ENCODE measurements at places on chromosomes 2 and 18.
A peak's percentile ranks its signal among the peaks of the same experiment; 100 is the strongest.

- DNase-seq, result no peak
Measured at GRCh38 chr2:196849895-196850294, 40.7 kb upstream of the C2orf66 start.

DNA sequence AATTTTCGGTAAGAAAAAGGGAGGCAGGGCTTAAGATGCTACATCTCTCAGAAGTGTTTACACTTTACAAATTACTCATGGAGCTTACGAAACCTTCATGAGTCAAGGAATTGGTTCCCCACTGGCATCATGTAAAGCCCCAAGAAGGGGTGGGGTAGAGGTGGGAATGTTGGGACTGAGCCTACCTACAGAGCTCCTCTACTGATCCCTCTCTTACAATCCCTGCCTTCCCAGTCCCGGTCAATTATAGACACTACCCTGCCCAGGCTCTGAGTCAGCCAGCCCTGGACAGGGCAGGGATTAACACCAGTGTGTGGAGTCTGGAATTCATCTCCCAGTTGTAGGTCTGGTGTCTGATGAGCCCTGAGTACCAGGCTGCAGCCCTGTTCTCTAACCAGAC is 248.9 kb downstream of the PAX3 start:
- DNase-seq, result no peak

- DNase-seq, result no peak
Measured at GRCh38 chr18:59616501-59616900, 80.7 kb downstream of the CCBE1 start.

- DNase-seq, result peak; percentile 73
Measured at GRCh38 chr2:177332026-177332991, 60.3 kb upstream of the AGPS start.

GRCh38 chr2:118186858-118187254 is 98.6 kb downstream of the INSIG2 start:
- no peak for DNase-seq

GRCh38 chr2:150495001-150495400 is 7.5 kb upstream of the RND3 start:
- DNase-seq, result no peak

DNA sequence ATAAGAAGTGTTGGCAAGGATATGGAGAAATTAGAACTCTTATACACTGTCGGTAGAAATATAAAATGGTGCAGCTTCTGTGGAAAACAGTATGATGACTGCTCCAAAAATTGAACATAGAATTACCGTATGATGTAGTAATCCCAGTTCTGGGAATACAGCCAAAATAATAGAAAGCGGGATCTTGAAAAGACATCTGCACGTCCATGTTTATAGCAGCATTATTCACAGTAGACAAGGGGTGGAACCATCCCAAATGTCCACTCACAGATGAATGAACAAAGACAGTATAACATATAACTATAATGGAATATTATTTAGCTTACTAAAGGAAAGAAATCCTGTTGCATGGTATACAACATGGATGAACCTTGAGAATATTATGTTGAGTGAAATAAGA is 257.7 kb downstream of the TDRD15 start:
- no peak for DNase-seq

DNA sequence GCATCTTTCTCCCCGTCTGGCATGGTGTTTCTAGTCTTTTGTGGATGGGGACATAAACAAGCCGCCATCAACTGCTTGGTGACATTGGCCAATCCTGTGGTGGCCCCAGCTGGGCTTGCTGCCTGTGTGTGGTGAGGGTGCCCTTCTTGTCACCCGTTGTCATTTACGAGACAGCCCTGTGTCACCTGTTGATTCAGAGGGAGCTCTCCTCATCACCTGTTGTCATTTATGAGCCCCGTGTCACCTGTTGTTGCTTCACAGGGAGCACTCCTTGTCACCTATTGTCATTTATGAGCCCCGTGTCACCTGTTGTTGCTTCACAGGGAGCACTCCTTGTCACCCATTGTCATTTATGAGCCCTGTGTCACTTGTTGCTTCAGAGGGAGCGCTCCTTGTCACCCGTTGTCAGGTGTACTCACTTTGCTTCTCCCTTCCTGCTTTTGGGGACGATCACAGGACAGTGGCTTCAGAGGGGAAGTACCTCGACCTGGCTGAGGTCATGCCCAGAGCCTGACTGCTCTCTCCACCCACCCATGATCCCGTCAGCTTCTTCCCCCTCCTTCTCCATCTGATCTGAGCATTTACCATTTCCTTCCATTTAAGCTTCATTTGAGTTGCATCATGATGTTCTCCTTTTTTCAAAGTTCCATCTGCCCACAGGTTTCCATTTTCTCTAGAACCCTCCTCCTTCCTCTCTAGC is 29.1 kb downstream of the HPCAL1 start:
- DNase-seq, result peak; percentile 18

DNA sequence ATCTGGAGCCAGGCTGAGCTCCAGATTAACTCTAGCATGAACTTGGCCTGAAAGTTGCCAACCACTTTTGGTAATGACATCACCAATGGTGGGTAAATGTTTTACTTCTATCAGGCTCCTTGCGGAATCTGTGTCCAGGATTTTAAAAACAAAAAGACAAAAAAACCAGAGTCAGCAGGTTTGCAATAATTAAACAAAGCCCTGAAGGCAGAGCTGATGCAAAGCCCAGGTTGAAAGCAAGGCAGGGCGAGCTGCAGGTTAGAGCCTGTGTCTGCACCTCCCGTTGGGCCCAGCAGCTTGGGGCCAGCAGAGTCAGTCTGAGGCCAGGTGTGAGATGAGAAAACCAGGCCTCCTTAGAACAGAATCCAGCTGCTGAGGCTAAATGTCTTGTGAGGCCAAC is 29.1 kb upstream of the ALK start:
- no peak for DNase-seq

Measured in T-helper 1 cell (primary cell).